Activated CD4-positive, CD25-positive, alpha-beta regulatory T cell (primary cell): ENCODE measurements at places on chromosomes 12 and 14.

GRCh38 chr14:22887990-22888378 is 5.0 kb downstream of the REM2 start:
- peak; percentile 15 for DNase-seq

DNA sequence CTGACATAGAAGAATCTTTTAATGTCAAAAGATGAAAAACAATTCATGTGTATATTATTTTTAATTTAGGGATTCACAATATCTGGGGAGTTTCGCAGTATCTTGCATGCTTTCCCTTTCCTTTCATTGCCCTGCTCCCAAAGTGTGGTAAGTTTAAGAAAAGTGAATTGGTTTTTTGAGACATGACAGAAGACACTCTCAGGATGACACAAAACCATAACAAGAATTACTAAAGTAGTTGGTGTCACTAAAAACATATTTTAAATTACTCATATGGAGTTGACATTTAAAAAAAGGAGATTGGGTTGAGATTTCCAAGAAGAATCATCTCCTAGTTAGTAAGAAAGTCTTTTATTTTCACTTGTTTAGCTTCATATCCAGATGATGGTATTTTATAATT is 5.1 kb upstream of the PCNX1 start:
- DNase-seq = no peak

DNA sequence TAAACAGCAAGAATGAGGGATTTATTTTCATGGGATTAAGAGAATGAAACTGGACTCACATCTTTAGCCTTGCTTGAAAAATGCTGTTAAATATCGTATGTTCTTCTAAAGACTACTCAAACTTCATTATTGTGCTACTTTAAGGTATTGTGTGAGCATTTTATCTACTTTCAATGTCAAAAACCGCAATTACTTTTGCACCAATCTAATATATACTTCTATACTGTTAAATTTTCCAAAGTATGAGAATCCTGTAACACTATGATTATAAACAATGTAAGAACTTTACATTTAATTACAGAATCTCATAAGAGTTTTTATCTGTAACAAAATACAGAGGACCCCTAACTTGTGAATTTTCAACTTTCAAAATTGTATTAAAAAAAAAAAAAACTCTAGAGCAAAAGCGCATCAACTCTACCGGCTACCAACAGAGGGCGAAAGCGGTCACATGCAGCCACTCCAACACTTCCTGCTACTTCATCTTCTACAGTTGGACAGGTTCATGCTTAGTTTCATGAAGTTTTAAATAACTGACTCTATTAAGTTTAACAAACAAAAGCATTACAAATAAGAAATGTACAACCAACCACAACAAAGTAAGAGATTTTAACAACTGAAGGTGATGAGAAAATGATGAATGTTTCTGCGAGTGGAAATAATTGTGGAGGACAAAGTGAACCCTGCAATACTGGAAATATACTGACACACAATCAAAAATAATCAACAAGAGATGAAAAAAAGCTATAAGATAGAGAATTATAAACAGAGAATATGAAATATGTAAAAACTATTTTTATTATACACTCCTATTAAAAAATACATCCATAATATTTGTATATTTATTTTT is 210.9 kb downstream of the MED13L start:
- DNase-seq = peak; percentile 27

GRCh38 chr14:55752580-55753390 is 172.8 kb downstream of the KTN1 start:
- DNase-seq = no peak

DNA sequence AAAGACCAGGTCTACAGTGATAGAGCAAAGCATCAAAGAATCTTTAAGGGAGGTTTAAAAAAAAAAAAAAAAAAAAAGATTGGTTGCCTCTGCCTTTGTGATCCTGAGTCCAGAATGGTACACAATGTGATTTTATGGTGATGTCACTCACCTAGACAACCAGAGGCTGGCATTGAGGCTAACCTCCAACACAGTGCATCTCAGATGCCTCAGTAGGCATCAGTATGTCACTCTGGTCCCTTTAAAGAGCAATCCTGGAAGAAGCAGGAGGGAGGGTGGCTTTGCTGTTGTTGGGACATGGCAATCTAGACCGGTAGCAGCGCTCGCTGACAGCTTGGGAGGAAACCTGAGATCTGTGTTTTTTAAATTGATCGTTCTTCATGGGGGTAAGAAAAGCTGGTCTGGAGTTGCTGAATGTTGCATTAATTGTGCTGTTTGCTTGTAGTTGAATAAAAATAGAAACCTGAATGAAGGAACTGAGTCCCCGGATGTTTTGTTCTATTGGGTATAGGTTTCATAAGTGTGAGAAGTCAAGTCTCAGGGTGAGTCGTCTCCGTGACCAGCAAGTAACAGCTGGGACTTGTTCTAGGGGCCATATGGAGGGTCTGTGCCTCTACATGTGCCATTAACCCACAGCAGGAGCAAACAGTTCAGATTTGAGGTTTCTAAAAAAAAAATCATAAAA is 9.3 kb downstream of the PEBP1 start:
- no peak for DNase-seq

- DNase-seq = no peak
Observed at GRCh38 chr14:64700894-64701293, 3.3 kb upstream of the PLEKHG3 start.

DNA sequence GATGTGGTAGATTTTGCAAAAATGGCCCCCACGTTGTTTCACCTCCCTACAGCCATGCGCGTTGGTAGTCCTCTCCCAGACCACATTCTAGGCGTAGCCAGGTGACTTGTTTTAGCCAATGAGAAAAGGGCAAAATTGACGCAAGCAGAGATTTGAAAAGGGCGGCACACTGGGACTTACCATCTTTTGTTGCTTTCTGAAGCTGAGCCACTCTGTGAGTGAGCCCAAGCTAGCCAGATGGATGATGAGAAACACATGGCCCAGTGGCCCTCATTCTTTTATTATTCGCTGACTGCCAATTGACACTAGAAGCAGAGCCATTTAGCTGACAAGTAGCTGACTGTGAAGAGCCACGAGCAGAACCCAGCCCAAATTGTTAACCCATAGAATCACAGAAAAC is 142.0 kb upstream of the GZMB start:
- DNase-seq = no peak

DNA sequence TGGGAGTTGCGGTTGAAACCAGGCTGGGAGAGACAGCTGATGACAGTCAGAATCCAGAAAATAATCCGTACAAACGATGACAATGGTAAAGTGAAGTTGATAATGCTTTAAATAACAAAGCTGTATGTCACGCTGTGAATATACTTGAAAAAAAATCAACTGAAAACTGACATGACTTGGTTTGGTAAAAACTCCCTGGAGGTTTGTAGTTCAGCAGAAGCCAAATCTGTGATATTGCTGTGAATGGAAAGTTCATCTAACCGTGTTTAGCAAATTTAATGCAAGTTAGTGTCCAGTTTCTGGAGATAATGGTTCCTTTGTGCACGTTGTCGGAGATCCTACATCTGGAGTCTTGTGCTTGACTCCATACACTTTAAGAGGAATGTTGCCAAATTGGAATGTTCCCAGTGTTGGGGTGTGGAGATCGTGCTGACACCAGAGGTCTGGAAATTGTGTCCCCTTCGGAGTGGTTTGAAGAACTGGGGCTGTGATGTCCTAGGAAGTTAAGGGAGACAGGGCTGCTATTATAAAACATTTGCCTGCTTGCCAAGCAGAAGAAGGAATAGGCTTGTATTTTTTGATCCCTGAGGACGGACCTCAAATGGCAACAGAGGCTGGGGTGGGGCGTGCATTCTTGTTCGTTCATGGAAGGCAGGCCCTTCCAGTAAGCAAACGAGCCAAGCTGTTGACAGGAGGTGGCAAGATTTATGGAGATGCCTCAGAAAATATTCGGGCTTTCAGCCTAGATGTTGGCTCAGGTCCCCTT is 30.6 kb downstream of the PPFIBP1 start:
- DNase-seq = no peak

- DNase-seq = no peak
Observed at GRCh38 chr12:126464153-126464552, 1398.9 kb downstream of the AACS start.

DNA sequence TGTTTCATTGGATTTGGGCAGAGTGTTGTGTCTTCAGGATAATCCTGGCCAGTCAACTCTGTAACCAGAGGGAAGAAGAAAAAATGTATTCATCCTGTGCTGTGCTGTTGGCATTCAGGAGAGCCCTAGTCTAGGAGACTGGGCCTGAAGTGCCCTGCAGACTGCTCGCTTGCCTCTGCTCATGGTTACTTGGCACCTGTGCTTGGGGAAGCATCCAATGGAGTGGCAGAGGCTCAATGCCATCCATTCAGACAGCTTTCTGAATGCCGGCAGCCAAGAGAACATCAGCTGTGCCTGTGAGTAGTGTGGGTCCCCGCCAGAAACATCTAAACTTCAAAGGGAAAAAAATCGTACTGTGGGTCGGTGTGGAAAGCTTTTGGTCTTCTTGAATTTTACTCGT is 124.2 kb downstream of the SRGAP1 start:
- no peak for DNase-seq

- no peak for DNase-seq
Observed at GRCh38 chr12:7832059-7832696, 40.5 kb downstream of the SLC2A14 start.

DNA sequence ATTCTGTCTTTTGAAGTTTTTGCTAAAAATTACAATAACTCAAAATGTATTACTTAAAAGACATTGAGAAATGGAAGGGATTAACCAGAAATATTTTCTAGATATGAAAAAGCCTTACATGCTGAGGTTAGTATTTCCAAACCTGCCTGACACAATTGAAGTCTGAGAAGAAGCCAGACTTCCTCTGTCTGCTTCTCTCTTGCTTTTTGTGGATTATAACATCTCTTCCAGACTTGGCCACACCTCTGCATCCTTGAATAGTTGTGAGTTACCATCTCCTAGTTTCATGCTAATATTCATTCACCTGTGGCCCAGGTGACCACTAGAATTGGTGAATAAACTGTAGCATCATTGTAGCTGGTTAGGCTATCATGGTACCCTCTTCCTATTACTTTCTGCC is 497.6 kb downstream of the SLC16A7 start:
- no peak for DNase-seq

DNA sequence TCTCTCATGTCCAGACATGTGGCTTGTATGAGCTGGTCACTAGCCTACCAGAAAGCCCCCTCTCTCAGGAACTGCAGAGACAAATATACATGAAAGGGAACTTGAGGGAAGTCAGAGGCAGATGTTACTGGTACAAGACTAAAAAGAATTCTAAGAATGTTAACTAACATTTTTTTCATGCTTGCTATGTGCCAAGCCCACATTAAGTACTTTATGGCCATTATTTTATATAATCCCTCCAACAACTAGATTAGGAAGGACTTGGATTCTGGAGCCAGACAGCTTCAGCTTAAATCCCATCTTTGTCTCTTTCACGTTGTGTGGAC is 24.6 kb downstream of the TTC9 start:
- no peak for DNase-seq

- DNase-seq = no peak
Observed at GRCh38 chr12:59398164-59398563, 197.7 kb upstream of the SLC16A7 start.

- no peak for DNase-seq
Observed at GRCh38 chr12:109197327-109197726, 80.9 kb downstream of the ACACB start.
